ENCODE measurements at places on chromosomes 7 and 10.

DNA sequence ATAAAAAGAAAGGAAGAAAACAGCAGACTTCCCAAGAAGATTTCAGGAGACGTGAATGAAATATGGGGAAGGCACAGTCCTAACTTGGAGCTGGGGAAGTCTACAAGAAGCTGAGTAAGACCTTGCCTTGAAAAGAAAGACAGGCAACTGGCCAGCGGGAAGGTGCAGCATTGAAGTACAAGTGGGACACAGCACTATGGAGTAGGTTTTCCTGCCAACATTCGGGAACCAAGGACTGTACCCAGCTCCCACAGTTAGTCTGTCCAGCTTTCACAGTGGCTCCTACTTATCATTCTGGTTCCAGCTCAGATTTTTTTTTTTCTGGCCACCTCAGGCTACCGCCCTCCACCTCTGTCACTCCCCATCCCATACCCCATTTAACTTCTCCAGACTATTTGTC, 10.0 kb downstream of the HPS1 start:
- DNase-seq, result no peak

- DNase-seq, result no peak
These were observed 51.0 kb downstream of the ORC5 start for GRCh38 chr7:104156842-104157277.

GRCh38 chr7:31398815-31399214, 58.3 kb upstream of the NEUROD6 start:
- no peak for DNase-seq

- no peak for DNase-seq
These were observed 184.2 kb upstream of the STEAP4 start for GRCh38 chr7:88490874-88491273.

DNA sequence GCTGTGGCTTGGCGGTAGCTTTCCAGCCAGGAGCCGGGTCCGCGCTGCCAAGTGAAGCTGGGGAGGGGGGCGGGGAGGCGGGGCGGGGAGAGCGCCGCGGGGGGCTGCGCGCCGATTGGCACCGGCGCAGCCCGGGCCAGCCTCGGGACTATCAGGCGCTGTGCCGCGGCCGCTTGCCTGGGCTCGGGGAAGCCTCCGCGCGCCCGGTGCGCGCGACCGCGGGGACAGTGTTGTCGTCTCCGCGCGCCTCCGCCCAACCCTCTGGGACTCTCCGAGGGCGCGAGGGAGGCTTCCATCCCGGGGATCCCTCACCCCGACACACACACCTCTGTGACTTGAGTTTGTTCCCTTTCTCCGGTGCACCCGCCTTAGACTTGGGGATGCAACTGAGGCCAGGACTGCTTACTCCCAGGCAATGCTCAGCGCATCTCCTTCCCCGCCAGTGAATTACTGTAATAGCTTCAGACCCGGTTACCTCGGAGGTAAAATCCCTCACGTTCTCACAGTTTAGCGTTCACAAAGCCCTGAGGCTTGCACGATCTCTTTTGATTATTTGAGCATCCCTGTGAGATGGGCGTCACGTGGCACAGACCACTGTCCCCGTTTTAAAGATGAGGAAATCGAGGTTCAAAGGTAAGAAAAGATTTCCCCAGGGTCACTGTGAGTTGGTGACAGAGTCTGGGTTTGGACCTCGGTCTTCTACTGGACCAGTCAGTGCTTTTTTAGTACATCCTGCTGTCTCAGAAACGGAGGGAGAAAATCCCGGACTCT, at the start of gene NKX1-2:
Gene NKX1-2, minus strand, starts transcription at position 24 of the 771 bp plus-strand sequence. CDS start 92 bp downstream, outside the sequence.
- DNase-seq, result no peak

DNA sequence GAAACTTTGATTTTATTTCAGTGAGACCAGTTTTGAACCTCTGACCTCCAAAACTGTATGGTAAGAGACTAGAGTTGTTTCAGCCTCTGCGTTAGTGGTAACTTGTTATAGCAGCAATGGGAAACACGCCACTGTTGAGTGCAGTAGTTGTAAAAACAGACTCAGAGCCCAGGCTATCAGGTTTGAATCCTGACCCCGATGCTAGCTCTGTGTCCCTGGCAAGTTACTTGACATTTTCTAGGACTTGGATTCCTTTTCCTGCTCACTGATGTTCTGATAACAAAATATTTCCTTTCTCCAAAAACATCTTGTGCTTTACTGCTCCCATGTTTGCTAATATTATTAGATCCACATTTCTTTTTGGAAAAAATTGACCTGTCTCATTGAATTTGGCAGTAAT, 131.0 kb downstream of the PLXDC2 start:
- no peak for DNase-seq

- no peak for DNase-seq
These were observed 11.2 kb downstream of the DGKI start for GRCh38 chr7:137835486-137836112.

GRCh38 chr7:151759591-151760042, 117.3 kb downstream of the PRKAG2 start:
- peak; percentile 35 for DNase-seq

DNA sequence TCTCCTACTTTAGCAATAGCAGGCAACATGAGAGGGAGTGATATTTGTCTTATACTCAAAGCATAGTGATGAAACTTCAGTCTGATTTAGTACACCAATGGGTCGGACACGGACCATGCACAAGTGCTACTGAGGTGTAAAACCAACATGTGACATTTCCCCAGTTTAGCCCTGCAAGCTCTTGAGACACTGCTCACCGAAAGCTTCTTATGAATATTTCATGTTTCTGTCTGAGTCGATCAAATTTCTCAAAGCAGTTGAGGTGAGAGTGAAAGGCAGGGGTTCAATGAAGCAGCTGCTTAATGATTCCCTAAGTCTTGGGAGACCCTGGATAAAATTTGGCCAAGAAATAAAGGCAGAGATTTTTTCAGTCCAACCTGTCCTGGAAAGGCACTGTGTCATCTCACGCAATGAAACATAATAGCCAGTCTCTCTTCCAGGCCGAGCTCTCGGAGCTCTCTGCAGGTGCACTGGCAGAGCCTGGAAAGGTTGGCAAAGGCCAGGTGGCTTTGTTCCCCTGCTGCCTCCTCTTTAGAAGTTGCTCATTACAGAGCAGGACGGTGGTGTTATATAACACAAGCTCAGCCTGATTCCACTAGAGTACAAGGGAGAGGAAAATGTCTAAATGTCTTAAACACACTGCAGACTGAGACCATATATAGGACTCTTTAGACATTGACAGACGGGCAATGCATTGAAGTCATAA, 33.9 kb upstream of the XPNPEP1 start:
- no peak for DNase-seq

DNA sequence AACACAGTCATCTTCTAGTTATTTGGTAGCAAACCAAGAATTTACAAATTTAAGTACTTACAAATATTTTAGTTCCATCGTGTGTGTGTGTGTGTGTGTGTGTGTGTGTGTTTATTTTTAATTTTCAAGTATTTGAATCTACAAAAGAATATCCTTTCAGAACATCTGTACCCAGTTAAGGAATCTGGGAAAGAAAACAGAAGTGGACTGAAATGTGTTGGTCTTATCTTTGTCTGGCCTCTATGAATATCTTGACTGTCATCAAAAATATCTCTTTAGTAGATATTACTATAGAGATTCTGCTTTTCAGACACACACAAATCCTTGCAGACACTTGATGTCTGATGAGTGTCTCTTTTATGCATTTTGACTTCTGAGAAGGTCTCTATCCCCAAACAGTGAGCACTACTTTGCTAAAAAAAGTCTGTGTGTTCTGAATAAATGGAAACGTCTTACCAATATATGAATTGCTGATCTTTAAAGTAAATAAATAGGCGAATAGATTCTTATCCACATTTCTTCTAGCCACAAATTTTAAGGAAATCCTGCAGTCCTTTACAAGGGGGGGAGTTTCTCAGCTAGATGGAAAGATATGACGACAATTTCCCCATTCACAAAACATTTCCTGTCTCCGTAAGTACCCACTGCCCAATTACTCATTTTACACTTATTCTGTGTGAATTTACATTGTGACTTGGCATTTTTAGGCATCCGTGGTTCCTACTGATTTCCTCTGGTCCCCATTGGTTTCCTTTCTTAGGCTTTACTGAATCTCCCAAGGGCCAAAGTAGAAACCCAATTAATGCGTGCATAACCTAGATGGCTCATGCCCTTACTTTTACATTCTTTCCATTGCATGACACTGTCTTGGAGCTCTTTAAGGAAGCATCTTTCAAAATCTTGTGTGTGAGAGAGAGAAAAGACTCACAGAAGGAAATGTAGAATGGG, 36.0 kb downstream of the NRCAM start:
- DNase-seq, result no peak

DNA sequence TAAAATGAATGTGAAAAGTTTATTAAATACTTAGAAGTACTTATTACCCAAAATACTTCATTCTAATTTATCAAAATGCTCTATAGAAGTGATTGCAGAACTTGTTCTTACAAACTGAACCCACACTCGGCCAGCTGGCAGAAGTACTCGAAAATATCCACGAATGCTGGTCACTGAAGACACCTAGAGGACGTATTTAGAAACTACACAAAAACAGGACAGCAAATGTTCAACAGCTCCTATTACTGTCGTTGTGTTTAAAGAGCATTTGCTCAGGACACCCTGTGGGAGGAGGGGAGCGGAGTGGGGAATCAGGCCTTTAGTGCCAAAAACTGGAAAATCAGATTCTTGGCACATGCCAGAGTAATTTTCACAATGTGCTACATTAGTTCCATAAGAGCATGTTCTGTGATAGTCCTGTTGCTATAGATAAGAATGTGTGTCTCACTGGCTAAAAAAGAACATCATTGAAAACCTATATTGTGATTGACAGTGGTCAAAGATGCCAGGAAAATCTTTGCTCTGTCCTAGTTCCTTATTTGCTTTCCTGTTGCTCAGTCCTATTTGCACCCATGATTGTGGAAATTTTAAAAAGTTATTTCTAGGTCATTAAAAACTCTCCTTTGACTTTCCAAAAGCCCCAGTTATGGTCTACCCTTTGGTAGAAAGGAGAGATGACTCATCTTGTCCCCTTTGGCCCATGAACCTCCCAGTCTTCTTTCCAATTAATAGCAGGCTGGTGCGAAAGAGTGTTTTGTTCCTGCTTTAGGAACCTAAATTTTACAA, 49.0 kb upstream of the NRBF2 start:
- peak; percentile 27 for DNase-seq

DNA sequence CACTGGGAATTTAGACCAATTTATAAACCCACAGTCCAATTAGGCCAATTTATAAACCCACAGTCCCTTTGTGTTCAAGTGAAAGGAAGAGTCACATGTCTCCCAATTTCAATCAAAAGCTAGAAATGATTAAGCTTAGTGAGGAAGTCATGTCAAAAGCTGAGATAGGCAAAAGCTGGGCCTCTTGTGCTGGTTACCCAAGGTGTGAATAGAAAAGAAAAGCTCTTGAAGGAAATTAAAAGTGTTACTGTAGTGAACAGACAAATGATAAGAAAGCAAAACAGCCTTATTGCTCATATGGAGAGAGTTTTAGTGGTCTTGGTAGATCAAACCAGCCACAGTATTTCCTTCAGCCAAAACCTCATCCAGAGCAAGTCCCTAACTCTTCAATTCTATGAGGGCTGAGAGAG, 245.0 kb downstream of the HDAC9 start:
- DNase-seq, result no peak

- no peak for DNase-seq
These were observed 34.4 kb downstream of the ASAH2 start for GRCh38 chr10:50216894-50217293.

DNA sequence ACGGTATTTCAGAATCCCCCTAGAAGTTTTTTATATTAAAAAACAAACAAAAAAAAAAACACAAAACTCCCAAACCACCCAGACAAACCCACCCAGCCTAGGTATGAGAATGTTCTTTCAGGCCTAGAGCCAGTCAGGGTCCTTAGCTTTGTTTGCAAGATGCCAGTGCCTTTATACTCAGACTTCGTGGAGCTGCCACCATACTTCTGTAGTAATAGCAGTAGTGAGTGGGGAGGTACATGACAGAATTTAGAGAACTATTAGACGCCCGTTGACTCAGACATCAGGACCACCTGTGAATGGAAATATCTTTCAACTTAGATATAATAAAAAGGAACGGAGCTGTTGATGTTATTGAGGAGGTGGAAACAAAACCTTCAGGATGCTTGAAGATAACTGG, 138.2 kb upstream of the MKLN1 start:
- no peak for DNase-seq

GRCh38 chr7:97270280-97270679, 152.8 kb downstream of the SDHAF3 start:
- no peak for DNase-seq

DNA sequence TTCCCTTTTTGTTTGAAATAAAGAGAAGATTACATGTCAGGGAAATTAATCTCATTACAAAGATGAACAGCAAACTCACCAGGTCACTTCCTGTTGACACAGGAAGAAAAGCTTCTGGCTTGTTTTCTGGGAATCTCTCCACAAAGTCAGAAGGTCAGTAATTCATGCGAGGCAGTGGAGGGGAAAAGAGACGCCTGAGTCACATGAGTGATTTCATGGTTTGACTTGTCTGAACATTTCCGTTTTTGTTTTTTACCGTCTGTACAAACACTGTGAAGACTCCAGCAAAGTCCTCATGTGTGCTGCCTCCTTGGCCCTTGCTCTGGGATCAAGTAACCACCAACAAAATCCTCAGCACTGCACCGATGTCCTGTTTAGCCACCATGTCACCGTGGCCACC, 2.5 kb upstream of the HABP2 start:
- DNase-seq, result no peak

DNA sequence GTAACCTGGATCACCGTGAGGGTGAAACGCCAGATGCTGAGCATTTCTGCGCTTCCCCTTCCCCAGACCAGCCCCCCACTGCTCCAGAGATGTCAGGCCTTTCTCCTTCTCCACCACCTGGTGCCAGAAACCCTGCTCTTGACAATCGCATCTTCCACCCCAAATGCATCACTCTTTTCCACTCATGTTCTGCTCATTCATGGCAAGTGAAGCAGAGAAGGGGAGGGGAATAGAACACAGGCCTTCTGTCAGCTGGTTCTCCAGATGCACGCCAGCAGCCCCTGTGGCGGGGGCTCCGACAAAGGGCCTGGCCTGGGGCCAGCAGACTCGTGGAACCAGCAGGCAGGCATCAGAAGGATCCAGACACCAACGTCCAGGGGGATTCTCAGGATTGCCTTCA, 68.5 kb upstream of the SVIL start:
- DNase-seq, result no peak

GRCh38 chr7:4634166-4634565, 47.9 kb upstream of the FOXK1 start:
- no peak for DNase-seq

- DNase-seq, result no peak
These were observed 136.1 kb downstream of the ELMO1 start for GRCh38 chr7:37312608-37313007.

Data from T-helper 2 cell treated with Interferon-gamma antibody and Interleukin-4, amounts not matched to agents 5 μg/mL and 100 μg/mL, for 36 hours (primary cell).